Mesenteric fat pad (tissue), 1 donor: ENCODE measurements at places on chromosomes 1 and 21. TPM values are rescaled to one million over a fixed set of nuclear protein-coding genes. Genes with fewer than 3 reads are reported as not detected.

GRCh38 chr1:52602856-52603600 lies 857 bp downstream of the GPX7 start:
- DNase-seq = no peak

- peak; percentile 76 for DNase-seq
These were observed 8.9 kb upstream of the PCBP3 start for GRCh38 chr21:45634511-45635183.

GRCh38 chr21:42784276-42784675 lies 95.1 kb downstream of the WDR4 start:
- DNase-seq = no peak

DNA sequence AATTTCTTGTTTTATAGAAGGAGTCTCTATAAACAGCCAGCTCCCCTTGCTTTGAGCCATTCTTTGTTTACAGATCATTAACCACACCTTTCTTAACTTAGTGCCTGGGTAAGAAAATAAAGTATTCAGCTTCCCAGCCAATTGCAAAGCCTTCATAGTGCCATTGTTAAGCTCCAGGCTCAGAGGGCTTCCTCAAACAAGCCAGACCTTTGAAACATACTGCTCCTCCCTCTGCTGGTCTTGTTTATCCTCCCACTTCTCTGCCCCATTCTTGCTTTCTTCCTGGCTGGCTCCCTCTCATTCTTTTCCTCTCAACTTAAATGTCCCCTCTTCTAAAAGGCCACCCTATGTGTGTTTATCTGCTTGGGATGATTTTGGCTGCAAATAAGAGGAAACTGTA lies 319.4 kb upstream of the ST6GALNAC5 start:
- DNase-seq = no peak

DNA sequence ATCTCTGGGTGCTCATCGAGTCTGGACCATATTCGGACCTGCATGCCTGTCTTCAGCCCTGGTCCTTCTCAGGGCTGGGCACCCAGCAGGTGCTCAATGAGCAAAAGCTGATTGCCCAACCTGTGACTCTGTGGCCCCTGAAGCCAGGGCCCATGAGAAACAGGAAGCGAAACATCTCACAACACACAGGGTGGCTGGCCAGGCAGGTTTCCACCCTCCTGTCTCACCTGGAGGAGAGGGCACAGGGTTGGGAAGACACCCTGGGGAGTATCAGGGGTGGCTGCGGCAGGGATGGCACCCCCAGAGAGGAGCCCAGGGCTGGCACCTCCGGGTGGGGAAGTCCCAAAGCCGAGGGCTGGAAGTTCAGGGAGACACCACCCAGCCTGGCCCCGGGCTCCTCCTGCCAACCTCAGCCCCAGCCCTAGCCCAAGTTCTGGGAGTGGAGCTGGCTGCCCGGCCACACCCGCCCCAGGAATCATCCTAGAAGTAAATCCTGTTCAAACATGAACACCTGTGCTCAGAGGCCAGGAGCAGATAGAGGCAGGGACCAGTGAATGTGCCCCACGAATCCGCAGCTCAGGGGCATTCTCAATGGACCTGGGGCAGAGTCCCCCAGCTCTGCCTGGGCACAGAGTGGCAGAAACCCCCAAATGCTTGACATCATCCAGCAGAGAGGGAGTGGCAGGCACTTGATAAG lies 54.6 kb downstream of the RAP1GAP start:
- no peak for DNase-seq

GRCh38 chr21:28632755-28633408 lies 359.8 kb downstream of the LTN1 start:
- DNase-seq = no peak

The KRTAP19-6 gene
- total RNA-seq = not detected

The NLRP3 gene
- 11.5 TPM for total RNA-seq

- no peak for DNase-seq
These were observed 20.6 kb upstream of the APOBEC4 start for GRCh38 chr1:183673605-183674323.

DNA sequence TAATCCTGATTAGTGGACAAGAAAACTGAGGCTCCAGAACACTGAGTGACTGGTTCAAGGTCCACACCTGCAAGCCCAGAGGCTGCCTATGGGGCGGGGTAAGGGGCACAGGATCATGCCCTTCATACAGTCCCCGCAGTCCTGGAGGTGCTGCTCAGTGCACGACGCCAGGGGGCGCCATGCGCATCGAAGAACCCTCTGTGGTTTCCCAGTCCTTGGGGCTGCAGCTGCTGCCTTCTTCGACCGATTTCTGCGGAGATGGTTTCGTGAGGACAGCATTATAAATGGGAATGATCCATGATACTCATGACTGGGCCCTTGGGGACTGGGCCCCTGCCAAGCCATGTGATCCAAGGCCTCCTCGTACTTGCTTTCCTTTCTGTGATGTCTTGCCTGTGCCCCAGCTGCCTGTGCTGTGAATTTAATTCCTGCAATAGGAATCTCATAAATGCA lies 37.1 kb upstream of the ARHGEF10L start:
- DNase-seq = peak; percentile 94

The BCL2L15 gene
- total RNA-seq = 0.87 TPM

The PSMD4 gene
- total RNA-seq = 142 TPM

DNA sequence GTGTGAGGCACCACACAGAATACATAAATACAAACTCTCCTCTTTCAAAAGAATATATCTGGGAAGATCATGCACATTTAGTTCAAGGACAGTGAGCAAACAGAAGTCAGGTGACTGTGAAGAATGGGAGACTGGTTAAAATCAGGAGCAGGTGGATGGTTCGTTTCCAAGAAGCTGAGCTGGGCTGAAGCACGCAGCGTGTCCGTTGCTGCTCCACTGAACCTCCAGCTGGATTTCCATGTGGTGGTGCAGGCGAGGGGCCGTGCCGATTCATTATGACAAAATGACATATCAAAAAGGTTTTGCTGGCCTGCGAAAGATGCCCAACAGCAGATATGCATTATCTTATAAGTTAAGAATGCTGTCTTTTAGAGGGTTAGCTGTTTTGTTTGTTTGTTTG lies 66.0 kb downstream of the OLIG1 start:
- no peak for DNase-seq

GRCh38 chr1:84479998-84480397 lies 932 bp downstream of the RPF1 start:
- no peak for DNase-seq

DNA sequence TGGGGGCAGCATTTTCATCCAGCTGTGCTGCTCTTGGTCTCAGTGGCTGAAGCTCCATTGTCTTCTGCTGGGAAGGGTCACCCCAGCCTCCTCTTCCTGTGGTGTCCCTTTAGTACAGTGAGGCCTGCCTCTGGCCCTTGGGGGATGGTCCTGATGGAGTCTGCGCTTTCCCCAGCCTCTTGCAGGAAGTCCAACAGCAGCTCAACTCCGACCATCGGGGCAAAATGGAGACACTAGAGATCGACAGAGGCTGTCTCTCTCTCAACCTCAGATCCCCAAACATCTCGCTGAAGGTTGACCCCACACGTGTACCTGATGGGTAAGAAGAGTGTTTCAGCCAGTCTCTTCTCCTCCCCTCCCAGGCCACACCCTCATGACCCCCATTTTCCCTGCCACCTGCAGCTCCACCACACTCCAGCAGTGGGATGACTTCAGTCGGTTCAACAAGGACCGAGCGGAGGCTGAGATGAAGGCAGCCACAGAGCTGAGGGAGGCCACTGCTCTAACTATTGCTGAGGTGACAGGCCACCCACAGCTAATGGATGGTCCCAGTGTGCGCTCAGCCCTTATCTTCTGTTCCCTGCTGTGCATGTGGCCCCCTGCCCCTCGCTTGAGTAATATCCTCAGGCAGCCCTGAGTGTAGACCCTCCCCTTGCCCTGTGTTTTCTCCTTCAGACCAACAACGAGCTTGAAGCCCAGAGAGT lies 2.0 kb upstream of the ADPRS start:
- DNase-seq = peak; percentile 72

The ADAMTS4 gene
- total RNA-seq = 438 TPM

The IRF6 gene
- 0.74 TPM for total RNA-seq

DNA sequence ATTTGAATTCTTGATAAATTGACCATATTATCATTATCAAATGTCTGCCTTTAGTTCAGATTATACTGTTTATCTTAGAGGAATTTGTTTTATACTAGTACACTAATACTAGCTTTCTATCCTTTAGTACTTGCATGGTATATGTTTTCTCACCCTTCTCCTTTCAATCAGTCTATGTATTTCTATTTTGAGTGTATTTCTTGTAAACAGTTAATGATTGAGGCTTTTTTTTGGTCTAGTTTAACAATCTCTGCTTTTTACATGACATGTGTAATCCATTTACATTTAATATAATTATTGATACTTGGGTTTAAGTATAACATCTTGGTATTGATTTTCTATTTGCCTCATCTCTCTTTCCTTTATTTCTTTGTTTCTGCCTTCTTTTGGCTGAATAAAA lies 224.9 kb downstream of the CENPF start:
- no peak for DNase-seq

DNA sequence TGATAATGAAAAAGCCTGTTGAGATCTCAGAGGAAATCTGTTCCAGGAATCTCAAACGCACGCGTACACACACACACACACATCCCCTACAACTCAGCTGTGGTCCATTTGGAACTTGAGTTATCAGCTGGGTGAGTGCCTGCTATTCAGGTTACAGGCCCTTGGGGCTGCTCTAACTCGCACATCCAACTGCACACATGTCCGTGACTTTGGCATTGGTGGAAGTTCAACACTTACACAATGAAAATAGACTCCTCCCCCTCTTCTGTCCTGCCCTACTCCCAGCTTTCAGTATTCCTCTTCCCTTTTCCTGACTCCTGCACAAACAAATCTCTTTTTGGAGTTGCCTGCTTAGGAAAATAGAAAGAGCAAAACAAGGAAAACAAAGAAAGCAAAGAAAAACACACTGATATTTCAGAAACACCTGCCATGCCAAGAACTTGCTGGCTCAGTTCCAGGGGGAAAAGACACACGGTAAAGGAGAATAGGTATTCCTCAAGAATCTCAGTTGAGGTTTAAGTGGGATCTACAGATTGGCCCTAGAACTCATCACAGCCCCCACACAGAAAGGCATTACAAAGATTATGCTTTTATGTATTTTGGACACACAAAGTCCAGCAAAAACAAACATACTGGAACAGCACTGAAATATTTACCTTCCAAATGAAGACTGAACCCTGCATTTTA lies 140.9 kb downstream of the TGFBR3 start:
- DNase-seq = no peak

DNA sequence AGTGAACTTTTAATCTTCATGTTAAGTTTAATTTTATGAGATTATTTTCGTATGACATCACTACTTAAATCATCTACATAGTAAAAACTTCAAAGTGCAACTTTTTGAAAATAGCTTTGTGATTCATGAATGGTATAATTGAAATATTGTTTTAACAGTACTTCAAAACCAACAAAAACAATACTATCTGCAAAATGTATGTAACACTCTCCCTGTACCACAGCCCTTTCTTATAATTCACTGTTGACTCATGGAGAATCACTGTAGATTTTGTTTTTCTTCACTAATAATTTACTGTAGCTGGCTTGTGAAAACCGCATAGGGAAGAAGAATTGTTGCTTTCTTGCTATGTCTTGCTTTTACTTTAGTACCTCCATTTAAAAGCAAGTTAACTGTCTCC lies 301.4 kb upstream of the ADAMTS5 start:
- DNase-seq = no peak

DNA sequence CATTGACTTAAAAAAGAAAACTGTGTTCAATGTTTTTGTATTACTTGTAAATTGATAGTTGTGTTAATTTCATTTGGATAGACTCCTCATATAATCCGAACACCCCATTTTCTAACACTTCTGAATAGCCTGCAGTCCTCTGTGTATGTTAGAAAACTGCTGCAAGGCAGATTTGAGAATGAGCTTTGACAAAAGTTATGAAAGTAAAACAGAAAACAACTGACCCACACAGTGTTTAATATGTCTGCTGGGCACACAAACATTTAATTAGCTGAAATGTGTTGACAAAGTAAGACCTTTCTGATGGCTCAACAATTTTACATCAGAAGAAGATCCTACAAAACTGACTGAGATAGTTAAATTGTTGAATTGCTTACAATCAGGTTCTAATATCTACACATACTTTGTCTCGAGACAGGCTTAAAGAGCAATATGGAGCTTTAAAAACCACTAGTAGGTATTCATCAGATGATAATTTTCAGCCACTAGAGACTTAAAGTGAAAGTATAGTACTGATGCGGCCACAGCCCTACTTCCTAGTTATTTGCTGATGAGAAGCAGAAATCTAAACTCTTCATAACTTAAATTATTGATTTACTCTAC lies 40.0 kb upstream of the PRMT6 start:
- no peak for DNase-seq

The HSPA6 gene
- total RNA-seq = 6.8 TPM

DNA sequence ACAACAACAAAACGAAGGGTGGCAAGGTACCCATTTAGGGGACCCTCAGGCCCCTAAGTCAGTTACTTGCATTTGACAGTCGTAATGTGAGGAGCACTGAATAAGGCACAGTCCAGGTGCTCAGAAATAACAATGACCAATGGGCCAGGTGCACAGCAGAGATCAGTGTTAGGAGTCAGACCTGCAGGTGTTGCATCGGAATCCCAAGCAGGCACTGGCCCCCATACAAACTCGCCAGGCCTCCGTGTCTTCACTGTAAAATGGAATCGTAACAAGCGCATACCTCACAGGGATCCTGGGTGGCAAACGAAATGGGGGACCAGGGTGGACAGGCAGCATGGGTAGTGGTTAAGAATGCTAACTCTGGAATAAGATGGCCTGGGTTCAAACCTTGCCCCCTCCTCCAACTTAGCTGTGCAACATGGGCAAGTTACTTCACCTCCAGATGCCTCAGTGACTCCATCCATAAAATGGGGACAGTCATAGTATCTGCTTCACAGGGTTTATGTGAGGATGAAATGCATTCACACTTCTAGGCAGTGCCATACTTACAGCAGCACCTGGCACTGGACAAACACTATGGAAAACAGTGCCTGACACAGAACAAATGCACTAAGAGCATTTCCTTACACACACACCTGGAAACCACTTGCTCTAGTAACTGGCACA lies 20.2 kb downstream of the RCAN1 start:
- DNase-seq = no peak

- DNase-seq = no peak
These were observed 7.1 kb downstream of the LGR6 start for GRCh38 chr1:202200669-202201068.

DNA sequence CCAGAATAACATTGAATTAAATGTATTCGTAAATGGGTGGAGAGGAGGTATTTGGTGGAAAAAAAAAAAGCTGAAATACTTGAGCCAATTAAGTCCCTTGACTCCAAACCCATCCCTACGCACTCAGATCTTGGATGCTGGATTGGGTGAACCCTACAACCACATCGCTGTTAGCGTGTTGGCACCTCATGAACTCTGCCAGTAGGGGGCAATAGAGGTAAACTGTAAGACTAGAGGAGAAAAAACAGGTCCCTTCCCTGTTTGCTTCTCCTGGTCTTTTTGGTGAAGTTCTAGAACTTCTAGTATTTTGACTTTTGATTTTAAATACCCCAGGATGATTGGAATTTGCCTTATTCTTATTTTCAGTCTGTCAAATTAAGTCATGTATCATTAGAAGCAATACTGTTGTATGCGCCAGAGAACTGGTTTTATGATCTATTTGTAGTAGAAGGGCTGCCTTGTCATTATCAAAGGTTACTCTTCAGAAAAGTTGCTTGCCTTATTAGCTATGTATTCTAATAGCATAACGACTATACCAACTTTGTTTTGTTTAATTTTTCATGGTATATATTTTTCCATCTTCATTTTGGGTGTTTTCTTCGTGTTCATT lies 1.9 kb upstream of the OR13G1 start:
- no peak for DNase-seq
